Fibroblast of skin of right biceps (primary cell): ENCODE measurements at places on chromosomes 7 and 10.
A peak's percentile ranks its signal among the peaks of the same experiment; 100 is the strongest.

GRCh38 chr10:79295563-79295962, 51.7 kb upstream of the PPIF start:
- DNase-seq, result no peak

DNA sequence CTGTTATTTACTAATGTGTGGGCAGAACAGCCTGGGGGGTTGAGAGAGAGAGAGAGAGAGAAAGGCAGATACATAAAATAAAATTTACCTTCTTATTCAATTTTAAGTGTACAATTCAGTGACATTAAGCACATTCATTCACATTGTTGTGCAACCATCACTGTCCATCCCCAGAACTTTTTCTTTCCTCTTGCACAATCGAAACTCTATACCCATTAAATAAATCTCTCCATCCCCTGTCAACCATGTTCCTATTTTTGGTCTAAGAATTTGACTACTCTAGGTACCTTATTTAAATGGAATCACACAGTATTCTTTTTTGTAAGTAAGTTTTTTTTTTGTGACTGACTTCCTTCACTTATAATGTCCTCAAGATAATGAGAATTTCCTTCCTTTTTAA, 181.6 kb downstream of the SND1 start:
- peak; percentile 24 for DNase-seq

- no peak for DNase-seq
These were observed 52.1 kb upstream of the CAV2 start for GRCh38 chr7:116447436-116447835.

- no peak for DNase-seq
These were observed 546.0 kb upstream of the FZD8 start for GRCh38 chr10:36188080-36188453.

GRCh38 chr7:75635036-75635435, 103.7 kb downstream of the HIP1 start:
- no peak for DNase-seq

DNA sequence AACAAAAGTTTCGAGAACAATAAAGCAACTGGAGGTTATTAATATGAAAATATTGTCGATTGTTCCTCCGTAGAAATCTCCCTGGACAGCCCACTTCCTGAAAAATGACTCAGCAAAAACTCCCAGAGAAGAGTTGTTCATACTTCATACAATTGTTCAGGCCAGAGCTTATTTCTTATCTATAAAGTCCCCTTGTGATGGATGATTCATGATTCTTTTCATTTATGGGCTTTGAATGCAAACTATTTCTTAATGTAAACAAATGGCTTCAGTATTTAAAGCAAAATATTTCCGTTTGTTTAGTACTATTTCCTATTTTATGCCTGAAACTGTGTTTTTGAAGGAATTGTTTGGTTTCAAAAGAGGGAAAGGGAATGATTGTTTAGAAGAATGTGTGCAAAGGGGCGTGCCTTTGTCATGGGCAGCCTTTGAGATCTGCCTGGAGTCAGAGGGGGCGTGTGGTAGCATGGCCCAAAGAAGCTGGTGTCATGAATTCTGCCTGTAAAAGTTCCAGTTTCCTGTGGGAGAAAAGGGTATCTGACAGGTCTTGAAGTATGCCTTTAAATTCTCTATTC, 26.2 kb upstream of the EXOC6 start:
- DNase-seq, result peak; percentile 81

DNA sequence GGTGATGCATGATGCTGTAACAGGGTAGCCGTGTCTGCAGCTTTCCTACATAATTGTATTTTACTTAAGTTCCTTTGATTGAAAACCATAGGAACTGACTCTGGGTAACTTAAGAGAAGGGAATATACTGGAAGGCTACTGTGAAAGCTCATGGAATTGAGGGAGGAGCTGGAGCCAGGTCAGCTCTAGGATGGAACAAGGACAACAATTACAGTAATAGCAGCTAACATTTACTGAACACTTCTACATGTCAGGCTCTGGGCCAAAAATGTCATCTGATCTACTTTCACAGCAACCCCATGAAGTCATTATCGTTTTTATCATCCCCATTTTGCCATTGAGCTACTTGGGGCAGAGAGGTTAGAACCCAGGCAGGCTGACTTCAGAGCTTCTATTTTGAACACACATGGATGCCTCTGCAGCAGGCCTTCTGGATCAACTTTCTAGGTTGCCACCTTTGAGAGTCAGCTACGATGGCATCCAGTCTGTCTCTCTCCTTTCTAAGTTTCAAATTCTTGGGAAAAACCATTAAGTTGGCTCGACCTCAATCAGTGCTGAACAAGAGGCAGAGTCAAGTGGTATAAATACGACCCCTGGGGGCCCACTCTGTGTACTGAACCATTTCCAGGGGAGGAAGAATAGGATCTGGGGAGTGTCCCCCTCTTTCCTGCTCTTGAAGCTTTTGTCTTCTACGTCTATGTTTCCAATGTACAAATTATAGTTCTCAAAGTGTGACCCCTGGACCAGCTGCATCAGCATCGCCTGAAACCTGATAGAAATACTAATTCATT, 272.3 kb upstream of the PLPP4 start:
- DNase-seq, result no peak

DNA sequence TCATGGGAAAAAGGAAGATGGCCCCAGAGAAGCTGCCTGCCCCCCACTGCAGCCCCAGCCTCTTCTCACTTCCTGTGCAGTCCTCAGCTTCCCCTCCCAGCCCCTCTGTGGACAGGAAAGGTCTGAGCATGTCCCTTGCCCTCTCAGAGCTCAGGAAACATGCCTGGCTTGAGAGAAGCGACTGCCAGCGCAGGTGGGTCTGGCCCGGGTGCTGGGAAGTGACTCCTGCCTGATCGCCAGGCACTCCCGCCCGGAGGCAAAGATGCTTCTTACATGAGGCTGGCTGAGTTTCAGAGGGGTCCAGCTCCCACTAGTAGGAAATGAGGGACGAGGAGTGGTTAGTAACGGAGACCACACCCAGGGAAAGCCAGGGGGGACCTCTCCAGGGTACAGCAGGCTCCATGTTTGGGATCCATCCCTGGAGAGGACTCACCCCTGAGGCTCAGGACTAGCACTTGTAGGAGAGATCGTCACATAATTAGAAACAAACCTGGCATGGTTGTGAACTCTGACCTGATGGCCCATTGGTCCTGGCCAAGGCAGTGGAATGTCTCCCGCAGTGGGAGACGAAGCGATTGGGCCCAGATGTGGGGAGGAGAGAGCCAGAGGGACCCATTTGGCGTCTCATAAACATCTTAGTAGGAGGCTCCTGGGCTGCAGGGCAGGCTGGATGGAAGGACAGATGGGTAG, 12.3 kb downstream of the ELN start:
- no peak for DNase-seq

DNA sequence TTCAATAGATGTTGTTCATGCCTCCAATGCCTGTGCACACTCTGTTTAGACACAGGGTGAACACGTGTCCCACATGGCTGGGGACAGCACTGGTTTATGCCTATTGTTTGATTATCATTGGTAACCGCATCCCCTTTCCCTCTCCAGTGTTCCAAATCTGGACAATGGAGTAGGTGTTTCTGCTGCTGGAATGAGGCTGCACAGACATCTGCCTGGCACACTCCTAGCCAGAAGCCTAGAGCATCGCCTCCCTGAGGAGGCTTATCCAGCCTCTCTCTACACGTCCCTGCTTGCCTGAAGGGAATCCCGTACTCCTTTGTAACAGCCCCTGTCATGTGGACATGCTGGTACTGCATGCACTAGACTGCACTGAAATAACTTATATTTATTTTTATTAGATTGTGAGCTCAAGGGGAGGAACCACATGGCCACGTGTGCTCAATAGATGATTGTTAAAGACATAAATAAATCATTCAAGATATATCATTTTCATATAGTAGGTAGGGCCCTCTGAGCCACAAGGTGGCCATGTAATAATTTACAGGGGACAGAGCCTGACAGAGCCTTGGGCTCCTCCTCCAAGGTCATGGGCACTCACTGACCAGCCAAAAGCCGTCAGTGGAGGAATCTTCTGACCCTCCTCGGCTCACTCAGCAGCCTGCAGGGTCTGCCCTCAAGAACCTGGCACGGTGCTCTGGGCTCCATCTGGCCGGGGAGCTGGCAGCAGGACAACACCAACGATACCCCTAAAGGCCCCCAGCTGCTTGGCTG, 310.9 kb upstream of the ZNF32 start:
- no peak for DNase-seq

- DNase-seq, result peak; percentile 77
These were observed 846 bp upstream of the ZNF775 start for GRCh38 chr7:150378115-150378852.

DNA sequence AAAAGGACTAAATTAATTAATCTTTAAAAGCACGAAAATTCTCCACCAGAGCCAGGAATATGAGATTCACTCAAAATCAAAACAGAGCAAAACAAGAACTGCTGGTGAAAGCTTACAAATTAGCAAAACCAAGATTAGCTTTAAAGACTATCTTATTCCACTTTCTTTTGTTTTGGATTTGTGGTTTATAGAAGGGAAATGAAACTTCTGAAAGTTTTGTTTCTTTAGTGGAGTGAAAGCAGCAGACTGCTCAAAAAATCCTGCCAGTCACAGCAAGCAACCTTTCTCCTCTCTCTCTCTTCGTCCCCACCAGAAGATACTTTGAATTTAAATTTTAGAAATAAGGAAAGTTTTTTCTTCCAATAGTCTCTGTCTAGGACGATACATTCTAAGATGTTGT, 7.8 kb downstream of the ACTA2 start:
- no peak for DNase-seq

GRCh38 chr10:11673346-11674280, 62.2 kb upstream of the USP6NL start:
- peak; percentile 39 for DNase-seq

- no peak for DNase-seq
These were observed 2.3 kb downstream of the GRB10 start for GRCh38 chr7:50780436-50780835.
